ENCODE measurements at places on chromosomes 1 and 21. TPM values are rescaled to one million over a fixed set of nuclear protein-coding genes. Genes with fewer than 3 reads are reported as not detected.

- no peak overlapping the region for H3K4me3 ChIP-seq
- no peaks in the 10 kb centered on the region for H3K27me3 ChIP-seq
Observed at GRCh38 chr1:245592189-245592460, 437.3 kb downstream of the KIF26B start.

DNA sequence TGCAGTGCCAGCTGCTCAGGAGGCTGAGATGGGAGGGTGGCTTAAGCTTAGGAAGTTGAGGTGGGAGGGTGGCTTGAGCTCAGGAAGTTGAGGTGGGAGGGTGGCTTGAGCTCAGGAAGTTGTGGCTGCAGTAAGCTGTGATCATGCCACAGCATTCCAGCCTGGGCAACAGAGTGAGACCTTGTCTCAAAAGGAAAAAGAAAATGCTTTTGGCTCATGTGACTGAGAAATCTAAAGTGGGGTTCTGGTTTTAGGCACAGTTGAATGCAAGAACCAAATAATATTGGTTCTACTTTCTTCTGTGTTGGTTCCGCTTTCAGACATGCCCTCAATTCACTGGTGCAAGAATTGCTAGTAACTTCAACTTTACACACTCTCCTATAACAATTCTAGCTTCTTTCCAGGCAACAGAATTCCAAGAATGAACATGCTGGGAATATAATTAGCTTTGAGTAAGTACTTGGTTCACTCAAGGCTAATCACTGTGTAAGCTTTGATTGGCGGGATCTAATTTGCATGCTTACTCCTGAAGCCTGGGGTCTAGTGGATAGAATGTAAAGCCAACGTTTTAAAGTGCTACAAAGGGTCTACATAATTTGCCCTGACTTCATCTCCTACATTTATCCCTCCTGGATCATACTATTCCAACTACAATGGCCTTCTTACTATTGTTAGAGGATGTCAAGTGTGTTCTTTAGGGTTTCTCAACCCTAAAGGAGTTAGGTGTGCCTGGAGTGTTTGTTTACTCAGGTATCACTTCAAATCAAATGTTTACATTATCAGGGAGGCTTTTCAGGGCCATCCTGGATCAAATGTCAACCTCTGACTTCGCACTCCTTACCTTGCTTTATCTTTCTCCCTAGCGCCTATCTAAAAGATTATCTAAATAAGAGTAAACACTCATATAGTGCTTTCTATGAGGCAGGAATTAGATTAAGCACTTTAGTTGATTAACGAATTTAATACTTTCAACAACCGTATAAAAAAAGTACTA lies 115.1 kb downstream of the SLC16A1 start:
- no peaks in the 10 kb centered on the region for H3K27me3 ChIP-seq
- no peak overlapping the region for H3K27ac ChIP-seq
- H3K4me3 ChIP-seq, result no peak overlapping the region
- H3K36me3 ChIP-seq, result no peaks in the 10 kb centered on the region
- no peaks in the 10 kb centered on the region for H3K4me1 ChIP-seq

DNA sequence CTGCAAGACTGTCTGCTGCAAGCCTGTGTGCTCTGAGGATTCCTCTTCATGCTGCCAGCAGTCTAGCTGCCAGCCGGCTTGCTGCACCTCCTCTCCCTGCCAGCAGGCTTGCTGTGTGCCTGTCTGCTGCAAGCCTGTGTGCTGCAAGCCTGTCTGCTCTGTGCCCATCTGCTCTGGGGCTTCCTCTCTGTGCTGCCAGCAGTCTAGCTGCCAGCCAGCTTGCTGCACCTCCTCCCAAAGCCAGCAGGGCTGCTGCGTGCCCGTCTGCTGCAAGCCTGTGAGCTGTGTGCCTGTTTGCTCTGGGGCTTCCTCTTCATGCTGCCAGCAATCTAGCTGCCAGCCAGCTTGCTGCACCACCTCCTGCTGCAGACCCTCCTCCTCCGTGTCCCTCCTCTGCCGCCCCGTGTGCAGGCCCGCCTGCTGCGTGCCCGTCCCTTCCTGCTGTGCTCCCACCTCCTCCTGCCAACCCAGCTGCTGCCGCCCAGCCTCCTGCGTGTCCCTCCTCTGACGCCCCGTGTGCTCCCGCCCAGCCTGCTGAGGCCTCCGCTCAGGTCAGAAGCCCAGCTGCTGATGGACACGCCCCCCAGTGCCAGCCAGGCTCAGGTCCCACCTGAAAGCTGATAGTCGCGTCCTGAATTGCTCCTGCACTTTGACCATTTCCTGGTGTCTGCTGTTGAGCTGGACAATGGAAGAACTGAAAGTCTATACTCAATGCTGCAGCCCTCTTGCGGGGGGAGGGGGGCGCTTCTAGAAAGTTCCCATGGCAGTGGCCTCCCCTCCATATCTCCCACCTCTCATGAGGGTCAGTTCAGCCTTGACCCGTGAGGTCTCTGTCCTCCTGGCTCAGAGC lies 1.2 kb downstream of the KRTAP10-4 start:
- DNase-seq, result no peak
- H3K27me3 ChIP-seq, result no peaks in the 10 kb centered on the region
- H3K4me1 ChIP-seq, result no peaks in the 10 kb centered on the region
- H3K27ac ChIP-seq, result no peak overlapping the region
- no peak overlapping the region for H3K4me3 ChIP-seq

- no peak overlapping the region for H3K4me3 ChIP-seq
- no peak overlapping the region for H3K27ac ChIP-seq
- H3K4me1 ChIP-seq, result no peaks in the 10 kb centered on the region
- no peaks in the 10 kb centered on the region for H3K36me3 ChIP-seq
- DNase-seq, result no peak
- no peaks in the 10 kb centered on the region for H3K27me3 ChIP-seq
Observed at GRCh38 chr1:32454726-32455125, 10.1 kb upstream of the ZBTB8B start.

- no peaks in the 10 kb centered on the region for H3K36me3 ChIP-seq
- peaks cover 7% of the 10 kb centered on the region for H3K4me1 ChIP-seq
- no peak overlapping the region for H3K27ac ChIP-seq
- H3K4me3 ChIP-seq, result no peak overlapping the region
Observed at GRCh38 chr1:68361346-68361910, 88.3 kb downstream of the RPE65 start.

The HSPG2 gene
- total RNA-seq, result 294 TPM

DNA sequence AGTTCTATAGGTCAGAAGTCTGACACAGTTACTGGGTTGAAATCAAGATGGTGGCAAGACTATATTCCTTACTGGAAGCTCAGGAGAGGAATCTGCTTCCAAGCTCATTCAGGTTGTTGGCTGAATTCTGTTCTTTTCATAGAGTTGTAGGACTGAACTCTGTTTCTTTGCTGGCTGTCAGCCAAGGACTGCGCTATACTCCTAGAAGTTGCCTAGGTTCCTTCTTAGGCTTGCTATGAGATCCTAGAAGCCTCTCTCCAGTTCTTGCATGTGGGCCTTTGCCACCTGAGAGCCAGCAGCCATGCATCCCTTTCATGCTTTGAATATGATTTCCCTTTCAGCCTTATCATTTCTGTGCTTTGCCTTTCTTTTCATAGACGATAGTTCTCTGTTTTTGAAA lies 176.4 kb downstream of the RPS6KC1 start:
- no peaks in the 10 kb centered on the region for H3K36me3 ChIP-seq
- no peak for DNase-seq
- no peaks in the 10 kb centered on the region for H3K27me3 ChIP-seq
- H3K4me3 ChIP-seq, result no peak overlapping the region

The CDC20 gene
- not detected for total RNA-seq

- no peaks in the 10 kb centered on the region for H3K27me3 ChIP-seq
- no peak for DNase-seq
- no peak overlapping the region for H3K27ac ChIP-seq
- H3K4me1 ChIP-seq, result no peaks in the 10 kb centered on the region
- H3K4me3 ChIP-seq, result no peak overlapping the region
Observed at GRCh38 chr1:8962812-8963530, 17.3 kb downstream of the CA6 start.

- H3K36me3 ChIP-seq, result no peaks in the 10 kb centered on the region
- DNase-seq, result peak; percentile 83
- no peak overlapping the region for H3K4me3 ChIP-seq
- no peaks in the 10 kb centered on the region for H3K27me3 ChIP-seq
Observed at GRCh38 chr21:38985568-38986378, 180.0 kb downstream of the ETS2 start.

The GLIS1 gene
- 0.27 TPM for total RNA-seq

The TP73 gene
- total RNA-seq, result 0.13 TPM

DNA sequence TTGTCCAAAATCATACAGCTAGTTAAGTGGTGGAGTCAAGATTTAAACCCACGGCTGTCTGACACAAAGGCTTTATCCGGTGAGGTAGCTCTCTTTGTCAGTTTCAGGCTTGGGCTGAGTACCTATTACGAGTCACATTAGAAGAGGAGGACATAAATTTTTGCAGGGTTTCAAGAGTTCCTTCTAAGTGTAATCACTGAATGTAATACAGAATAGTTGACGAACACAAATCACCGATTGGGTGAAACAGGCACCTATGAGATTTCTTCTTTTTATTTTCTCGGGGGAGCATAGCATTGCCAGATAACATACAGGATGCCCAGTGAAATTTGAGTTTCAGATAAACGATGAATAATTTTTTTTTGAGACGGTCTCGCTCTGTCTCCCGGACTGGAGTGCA lies 847 bp downstream of the PSMD4 start:
- H3K27ac ChIP-seq, result no peak overlapping the region
- H3K36me3 ChIP-seq, result no peaks in the 10 kb centered on the region
- H3K4me3 ChIP-seq, result peak overlapping the region; percentile 84
- no peaks in the 10 kb centered on the region for H3K27me3 ChIP-seq
- peaks cover 4% of the 10 kb centered on the region for H3K4me1 ChIP-seq

DNA sequence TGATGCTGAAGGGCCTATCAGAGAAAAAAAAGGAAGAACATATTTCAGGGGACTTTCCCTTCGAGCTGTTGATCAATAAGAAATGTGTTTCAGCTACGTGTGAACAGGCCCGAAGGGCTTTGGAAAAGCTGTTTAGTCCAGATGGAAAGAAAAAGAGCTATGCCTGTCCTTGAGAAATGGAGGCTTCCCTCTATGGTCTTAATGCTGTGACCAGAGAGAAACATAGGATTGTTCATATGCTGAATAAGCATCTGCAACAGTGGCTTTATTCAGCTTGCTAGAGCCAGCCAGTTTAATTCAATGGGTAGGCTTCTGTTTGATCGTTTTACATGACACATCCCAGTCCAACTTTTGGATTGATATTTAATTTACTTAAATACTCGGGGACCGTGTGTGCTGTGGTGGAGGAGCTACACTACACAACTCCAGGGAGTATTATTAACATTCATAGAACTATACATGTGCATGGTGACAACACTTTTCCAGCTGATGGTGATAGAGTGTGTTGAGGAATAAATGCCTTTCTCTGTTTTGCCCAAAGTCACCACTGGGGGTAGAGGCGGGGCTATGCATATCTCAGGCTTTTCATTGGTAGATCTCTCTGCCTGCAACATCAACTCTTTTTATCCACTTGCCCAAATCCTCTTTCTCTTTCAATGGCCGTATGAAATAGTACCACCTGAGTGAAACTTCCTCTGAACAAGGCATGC lies 106.7 kb upstream of the C8B start:
- no peaks in the 10 kb centered on the region for H3K4me1 ChIP-seq
- no peak overlapping the region for H3K27ac ChIP-seq
- H3K4me3 ChIP-seq, result no peak overlapping the region

GRCh38 chr1:91603409-91603808 lies 102.8 kb downstream of the CDC7 start:
- H3K36me3 ChIP-seq, result no peaks in the 10 kb centered on the region
- no peak overlapping the region for H3K4me3 ChIP-seq
- peaks cover 12% of the 10 kb centered on the region for H3K4me1 ChIP-seq

The PEAR1 gene
- 8.8 TPM for total RNA-seq

The MYBPH gene
- total RNA-seq, result 0.10 TPM

DNA sequence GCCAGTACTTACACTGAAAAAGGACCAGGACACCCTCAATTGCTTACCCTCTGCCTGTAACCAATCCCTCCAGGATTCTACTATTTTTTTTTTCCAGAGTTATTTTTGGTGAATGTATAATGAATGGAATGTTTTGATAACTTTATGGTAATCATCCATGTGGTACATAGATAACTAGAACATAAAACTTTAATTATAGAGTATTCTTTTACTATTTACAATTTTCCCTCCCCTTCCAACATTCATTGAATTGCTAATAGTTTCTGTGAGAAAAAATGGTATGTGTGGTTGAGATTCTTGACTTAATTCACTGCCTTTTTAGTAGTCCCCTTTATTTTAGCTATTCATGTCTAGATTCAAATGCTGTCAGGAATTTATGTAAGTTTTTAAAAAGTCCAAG lies 164.6 kb downstream of the CYYR1 start:
- H3K4me3 ChIP-seq, result no peak overlapping the region
- no peaks in the 10 kb centered on the region for H3K27me3 ChIP-seq
- no peak overlapping the region for H3K27ac ChIP-seq
- H3K4me1 ChIP-seq, result no peaks in the 10 kb centered on the region

The RNF186 gene
- not detected for total RNA-seq

DNA sequence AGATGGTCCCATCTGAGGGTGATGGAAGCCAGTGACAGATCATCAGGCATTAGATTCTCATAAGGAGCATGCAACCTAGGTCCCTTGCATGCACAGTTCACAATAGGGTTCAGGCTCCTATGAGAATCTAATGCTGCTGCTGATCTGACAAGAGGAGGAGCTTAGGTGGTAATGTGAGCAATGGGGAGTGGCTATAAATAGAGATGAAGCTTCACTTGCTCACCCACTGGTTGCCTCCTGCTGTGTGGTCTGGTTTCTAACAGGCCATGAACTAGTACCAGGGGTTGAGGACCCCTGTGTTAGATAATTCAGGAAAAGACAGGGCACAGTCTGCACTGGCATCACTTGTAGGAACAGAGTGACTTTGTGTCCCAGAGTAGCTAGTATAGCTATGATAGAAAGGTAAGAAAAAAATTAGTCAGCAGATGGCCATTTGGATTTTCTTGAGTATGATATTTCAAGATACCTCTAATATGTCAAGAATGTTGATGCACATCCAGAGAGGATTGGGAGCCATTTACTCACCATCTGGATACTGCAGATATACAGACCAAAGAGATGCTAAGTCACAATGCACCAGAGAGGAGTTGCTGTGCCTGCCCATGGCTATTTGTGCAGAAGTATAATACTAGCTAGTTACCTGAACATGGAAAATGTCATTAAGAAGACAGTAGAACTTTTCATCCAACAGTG lies 53.6 kb downstream of the ADCY10 start:
- no peaks in the 10 kb centered on the region for H3K36me3 ChIP-seq
- no peak overlapping the region for H3K4me3 ChIP-seq
- no peak for DNase-seq

DNA sequence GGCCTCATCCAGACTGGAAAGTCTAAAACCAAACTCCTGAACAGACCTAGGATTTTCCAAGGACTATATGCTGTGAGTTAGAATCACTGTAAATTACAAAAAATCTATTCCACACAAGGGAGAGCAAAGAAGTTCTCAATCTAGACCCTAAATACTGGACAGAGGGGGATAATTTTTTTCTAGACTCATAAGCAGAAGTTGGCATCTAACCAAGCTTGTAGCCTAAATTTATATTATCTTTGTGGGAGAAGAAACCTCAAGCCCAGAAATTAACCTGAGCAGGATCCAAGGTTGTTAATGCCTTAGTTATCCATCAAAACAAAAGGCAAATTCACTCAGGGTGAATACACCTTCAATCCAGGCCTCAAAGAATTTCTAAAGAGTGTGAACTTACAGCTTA lies 290.2 kb downstream of the SMYD3 start:
- H3K27ac ChIP-seq, result no peak overlapping the region
- DNase-seq, result no peak
- H3K4me3 ChIP-seq, result no peak overlapping the region
- no peaks in the 10 kb centered on the region for H3K4me1 ChIP-seq

GRCh38 chr1:234498448-234499118 lies 19.6 kb upstream of the TARBP1 start:
- H3K27me3 ChIP-seq, result no peaks in the 10 kb centered on the region
- no peaks in the 10 kb centered on the region for H3K36me3 ChIP-seq
- peak overlapping the region; percentile 23 for H3K27ac ChIP-seq
- DNase-seq, result no peak
- peaks cover 8% of the 10 kb centered on the region for H3K4me1 ChIP-seq

- DNase-seq, result no peak
- no peaks in the 10 kb centered on the region for H3K27me3 ChIP-seq
Observed at GRCh38 chr1:238738892-238739291, 647.5 kb upstream of the CHRM3 start.
